ENCODE measurements at places on chromosomes 4 and X.
A peak's percentile ranks its signal among the peaks of the same experiment; 100 is the strongest.

- DNase-seq, result peak; percentile 80
Observed at GRCh38 chrX:130267956-130268448, 697 bp downstream of the ZNF280C start.

GRCh38 chr4:129322920-129323319, 227.0 kb downstream of the C4orf33 start:
- DNase-seq, result no peak

- no peak for DNase-seq
Observed at GRCh38 chr4:80036949-80037685, 35.9 kb downstream of the ANTXR2 start.

DNA sequence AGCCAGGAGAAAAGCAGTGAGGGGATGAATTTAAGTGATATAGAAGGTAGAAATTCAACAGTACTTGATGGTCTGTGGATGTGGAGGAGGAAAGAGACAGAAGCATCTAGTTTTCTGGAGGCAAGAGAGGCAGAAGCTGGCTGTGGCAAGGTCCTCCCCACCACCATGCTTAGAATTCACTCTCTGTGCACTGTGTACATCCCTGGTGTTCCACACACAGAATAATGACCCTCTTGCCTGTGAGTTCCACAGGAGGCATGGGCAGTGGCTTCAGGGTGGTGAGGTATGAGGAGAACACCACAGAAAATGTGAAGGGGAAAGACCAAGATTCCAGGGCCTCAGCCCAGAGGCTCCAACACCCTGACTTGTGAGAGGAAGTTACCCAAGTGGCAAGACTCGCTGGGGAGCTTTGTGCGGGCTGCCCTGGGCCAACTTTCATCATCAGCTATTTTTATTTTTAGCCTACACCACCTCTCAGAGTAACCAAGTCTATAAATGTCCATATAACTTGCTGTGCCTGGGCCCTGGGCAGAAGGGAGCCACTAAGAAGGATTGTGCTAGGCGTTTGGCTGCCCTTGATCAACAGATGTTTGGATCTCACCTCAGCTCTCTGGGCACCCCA, 7.8 kb upstream of the INTS6L start:
- no peak for DNase-seq

GRCh38 chr4:142322996-142323395, 523.1 kb downstream of the INPP4B start:
- no peak for DNase-seq

DNA sequence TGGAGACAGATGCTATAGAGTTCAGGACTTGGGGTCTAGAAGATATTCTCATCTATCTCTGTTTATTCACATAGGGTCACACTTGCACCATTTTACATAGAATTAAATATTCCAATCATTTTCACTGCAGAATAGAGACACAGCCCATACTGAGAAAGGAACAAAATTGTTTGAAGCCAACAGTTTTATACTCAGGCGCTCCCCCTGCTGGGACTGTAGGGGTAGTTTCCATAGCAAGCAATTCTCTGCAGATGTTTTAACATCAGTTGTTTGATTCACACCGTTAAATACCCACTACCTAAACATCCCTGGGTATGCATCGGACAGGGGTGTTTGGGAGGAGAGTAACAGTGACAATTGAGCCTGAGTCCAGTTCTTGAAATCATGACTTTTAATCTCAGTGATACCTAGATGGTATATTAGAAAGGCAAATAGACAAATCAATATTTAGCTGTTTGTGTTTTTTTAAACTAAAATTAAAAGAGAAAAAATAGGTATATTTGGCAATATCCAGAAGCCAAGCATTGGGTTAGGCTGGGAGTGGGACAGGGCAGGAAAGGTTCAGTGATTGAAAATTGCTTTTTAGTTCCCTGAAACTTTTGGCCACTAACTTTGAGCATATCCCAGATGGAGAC, 33.8 kb downstream of the LONRF3 start:
- peak; percentile 3 for DNase-seq

Data from NCI-H1092 treated with DMSO at 0.1 percent for 48 hours (cell line).